Cardiac fibroblast (primary cell): ENCODE measurements at places on chromosomes 2 and 18.

DNA sequence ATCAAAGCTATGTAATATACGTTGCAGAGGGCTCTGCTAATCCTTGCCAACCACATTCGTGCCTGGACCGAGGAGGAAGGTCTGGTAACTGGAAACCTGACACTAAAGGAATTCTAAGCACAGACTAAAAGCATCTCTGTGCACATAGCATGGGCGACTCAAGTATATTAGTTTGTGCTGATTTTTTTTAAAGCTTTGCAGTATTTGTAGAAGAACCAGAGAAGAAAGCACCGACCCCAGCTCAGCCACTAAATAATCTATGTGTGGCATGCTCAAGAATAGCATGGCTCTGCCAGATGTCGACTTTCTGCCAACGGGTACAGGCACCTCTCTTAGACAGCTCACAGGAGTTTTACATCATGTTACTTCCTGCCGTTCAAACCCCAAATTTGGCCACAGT is 73.2 kb upstream of the NRP2 start:
- DNase-seq, result peak; percentile 6

- peak; percentile 46 for DNase-seq
Observed at GRCh38 chr2:189213250-189213649, 33.7 kb upstream of the COL5A2 start.

DNA sequence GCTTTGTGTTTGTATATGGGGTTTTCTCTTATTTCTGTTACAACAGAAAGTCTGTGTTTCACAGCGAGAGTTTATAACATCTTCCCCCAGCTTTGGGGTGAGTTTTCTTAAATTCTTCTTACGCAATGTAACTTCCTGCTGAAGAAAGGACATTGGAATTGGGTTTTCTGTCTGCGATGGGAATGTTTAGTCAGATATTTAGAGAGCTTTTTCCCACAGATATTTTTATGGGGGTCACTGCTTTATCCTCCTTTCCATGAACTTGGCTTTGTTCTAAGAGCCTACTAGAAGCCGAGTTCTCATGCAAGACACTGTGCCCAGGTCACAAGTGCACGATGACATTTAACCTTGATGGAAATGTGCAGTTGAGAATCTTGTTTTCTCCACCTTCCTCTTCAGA is 22.1 kb downstream of the B3GNT2 start:
- DNase-seq, result peak; percentile 76

DNA sequence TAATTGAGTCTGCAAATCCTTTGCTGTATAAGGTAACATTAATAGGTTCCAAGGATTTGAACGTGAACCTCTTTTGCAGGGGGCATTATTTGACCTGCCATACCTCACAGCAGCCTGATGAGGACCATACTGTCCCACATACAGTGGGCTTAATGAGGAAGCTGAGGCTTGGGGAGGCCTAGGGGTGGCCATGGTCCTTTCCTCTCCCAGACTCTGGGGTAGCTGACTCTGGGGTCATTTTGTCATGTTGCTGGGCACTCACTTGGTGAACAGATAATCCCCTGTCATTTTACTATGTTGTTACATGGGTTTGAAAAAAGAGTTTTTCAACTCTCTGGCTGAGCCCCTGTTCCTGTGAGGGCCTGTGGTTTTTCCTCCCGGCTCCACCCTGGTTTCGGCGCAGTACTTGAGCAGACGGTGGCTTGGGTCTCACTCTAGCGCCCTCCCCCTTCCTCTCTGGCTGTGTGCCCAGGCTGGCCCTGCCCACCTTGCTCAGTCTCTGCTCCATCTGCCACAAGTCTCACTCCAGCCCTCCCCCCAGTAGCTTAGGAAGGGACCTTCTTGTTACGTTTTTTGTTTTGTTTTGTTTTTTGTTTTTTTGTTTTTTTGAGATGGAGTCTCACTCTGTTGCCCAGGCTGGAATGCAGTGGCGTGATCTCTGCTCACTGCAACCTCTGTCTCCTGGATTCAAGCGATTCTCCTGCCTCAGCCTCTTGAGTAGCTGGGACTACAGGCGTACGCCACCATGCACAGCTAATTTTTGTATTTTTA is 21.0 kb downstream of the INPP4A start:
- peak; percentile 84 for DNase-seq

GRCh38 chr2:160425434-160426151 is 68.0 kb downstream of the RBMS1 start:
- DNase-seq, result no peak

DNA sequence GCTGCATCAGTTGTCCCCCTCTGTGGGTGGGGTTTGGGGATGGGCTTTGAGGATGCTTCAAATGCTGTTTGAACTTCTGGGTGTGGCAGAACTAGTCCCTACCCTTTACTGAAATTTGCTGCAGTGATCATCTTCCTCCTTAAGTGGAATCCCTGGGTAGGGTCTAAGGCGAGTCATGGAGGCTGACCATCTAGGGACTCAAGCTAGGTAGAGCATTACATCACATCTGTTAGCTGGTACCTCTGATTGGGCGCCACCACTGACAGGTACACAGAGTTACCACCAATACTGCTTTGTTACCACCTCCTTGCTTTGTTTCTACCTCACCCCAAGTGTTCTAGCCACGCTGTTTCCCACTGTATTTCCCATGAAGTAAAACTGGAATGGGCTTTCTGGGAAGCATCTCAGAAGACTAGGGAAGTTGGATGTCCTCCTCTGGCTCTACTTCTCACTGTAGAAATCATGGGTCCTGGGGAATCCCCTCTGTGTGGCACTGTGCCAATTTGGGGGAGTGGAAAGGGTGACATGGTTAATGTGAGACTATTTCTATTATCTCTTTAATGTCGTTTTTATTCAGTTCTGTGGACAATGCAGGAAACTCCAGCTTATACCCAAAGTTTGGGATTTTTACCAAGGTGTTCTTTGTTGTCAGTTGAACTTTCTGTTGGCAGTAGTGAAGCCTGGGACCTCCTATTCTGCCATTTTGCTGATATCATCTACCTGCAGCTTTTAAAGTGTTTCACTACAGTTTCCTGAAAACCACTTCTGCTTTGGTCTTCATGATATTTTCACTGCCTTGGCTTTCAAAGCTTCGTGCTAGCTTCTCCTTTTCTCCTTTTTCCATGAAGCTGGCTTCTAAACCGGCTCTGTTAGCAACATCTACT is 14.5 kb upstream of the SULT1C4 start:
- no peak for DNase-seq

- DNase-seq, result peak; percentile 73
Observed at GRCh38 chr18:51068105-51068504, 38.1 kb downstream of the SMAD4 start.

DNA sequence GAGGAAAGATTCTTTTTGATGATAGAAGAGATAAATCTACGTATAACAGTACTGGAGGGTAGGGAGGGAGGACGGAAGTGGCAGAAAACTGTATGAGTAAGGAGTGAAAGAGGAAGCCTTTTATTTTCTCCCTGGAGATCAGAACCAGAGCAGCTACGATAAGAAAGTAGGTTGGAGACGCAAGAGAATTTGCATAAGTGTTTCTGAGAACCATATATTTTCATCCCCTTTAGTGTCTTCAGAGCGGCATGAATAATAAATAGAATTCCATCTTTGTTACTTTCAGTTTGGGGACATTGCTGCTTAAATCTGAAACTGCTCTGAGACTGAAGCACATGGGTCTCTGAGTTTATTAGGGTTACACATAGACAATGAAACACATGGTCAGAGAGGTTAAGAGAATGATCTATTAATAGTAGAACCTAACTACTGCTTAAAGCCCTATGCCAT is 230.2 kb upstream of the TNP1 start:
- DNase-seq, result peak; percentile 61

DNA sequence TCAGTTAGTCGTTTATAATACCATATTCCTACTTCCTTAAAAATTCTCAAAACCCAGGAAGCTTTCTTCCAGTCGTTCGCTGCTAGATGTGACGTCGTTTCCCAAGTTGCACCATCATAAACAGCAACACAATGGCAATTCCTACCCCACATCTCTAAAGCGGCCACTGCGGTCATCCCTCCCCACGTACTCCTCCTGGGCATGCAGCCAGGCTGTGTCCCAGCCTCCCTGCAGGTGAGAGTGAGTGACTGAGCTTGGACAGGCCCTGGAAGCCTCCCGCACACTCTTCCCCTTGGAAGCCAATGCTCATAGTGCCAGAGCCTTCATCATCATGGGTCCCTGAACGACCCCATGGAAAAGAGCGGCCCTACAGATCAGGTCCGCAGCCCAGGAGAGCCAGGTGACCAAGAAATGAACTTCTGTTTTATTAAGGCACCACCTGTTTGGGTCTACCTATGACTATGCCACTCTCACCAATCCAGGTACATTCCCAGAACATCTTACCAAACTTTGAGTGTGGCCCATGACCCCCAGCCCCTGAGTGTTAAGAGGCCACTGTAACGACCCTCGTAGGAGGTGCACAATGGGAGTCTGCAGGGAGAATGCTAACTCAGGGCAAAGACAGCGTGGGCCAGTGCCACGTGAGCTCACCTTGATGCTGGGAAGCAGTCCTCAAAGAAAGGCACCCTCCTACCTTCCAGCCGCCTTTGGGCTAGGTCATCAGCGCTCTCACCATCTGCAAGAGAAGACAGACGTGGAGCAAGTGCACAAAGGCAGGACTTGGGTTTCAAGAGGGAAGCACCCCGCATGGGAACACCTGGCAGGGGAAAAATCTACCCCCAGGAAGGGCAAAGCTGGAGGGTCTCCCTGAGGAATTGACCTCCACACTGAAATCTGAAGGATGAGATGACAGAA is 74.7 kb upstream of the RAB6C start:
- no peak for DNase-seq

GRCh38 chr2:108399479-108399878 is 21.7 kb downstream of the SULT1C4 start:
- DNase-seq, result no peak

DNA sequence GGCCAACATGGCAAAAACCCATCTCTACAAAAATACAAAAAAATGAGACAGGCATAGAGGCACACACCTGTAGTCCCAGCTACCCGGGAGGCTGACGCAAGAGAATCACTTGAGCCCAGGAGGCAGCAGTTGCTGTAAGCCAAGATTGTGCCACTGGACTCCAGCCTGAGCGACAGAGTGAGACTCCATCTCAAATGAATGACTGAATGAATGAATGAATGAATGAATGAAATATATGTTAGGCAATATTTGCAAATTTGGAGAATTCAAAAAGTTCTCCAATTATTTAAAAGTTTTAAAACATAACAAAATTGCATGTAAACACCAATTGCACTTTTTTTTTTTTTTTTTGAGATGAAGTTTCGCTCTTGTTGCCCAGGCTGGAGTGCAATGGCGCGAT is 61.7 kb downstream of the STRN start:
- no peak for DNase-seq

DNA sequence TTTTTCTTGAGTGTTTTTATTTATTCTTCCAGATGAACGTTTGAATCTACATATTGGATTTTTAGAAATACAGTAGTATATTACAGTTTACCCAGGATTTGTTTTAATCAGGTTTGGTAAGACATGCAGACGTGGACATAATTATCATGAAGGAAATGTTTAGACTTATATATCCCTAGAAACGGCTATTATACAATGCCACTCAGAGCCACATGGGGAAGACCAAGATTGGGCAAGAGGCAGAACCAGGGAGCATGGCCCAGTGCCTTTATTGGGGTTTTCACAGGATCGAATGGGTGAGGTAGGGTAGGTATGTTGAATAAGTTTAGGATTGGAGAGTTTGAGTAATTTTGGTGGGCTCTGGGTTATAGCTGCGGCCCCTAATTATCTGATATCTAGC is 212.2 kb downstream of the CAMKMT start:
- no peak for DNase-seq

DNA sequence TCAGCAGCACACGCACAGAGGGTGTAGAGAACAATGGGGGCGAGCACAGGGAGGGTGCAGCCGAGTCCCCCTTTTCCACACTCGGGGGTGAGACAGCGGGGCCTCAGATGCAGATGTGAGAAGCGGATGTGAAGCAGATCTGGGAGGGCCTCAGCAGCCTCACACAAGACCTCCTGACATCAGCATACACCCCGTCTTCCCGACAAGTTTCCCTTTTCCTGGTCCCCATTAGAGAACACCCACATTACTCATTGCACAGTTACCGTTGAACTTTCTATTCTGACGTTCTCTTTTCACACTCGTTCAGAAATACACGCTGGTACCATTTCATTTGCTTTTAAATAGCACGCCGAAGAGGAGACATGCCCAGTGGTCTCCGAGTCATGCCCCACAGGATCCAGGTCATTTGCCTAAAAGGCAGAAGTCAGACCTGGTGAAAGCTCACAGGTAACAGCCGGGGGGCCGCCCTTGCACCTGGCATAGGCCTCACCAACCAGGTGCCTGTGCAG is 129.5 kb upstream of the ID2 start:
- no peak for DNase-seq

DNA sequence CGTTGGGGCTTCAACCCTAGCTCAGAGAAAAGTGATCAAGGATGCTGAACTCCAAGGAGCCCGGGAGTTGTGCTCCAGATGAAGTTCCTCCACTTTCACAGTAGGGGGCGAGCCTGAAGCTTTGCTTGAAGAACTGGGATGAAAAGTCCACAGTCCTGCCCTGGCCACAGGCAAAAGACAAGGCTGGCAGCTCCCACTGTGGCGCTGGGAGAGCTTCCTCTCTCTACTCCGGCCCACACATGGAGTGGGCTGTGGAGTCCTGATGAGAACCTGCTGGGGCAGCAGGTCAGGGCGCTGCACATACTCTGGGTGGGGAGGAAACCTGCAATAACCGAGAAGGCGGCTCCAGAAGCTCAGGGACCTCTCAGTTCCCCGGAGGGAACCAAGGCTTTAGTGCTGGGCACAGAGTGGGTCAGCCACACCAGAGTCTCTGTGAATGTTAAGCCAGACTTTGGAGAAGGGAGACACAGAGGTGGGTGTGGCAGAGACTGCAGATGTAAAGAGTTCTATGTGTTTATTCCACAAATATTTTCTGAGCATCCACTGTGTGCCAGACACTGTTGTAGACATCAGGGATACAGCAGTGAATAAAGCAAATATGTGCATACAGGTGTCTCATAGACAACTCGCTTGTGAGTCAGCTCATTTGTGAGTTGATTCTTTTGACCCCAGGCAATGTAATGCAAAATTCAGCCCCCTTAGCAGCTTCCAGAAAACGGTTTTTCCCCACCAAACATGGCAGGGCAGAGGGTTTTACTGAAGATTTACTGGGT is 48.0 kb upstream of the MRPL33 start:
- peak; percentile 86 for DNase-seq

DNA sequence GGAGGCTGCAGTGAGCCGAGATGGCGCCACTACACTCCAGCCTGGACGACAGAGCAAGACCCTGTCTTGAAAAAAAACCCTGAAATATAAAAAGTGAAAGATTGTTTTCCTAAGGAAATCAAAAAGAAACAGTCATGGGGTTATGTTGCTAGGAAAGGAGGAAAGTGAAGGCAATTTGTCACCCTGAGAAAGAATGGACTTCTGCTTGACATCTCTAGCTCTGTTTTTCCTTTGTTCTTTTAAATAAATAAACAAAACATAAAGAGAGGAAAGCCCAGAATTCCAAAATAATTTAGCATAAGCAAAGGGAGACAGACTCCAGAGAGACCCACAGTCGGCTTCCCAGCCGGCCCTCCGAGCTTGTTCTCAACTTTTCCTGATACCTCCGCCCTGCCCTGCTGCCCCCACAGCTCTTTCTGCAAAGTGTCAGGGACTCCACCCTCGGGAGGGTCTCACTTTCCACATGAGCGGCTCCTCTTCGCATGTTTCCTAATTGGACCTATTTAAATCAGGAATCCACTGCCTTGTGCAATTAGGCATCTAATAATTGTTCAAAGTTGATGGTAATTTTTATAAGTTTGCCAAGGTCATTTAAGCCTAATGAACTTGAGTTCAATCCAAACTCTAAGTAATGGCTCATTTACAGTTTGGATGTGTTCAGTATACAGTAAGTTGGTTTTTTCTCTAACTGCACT is 49.8 kb upstream of the COPS8 start:
- no peak for DNase-seq
